ENCODE measurements at places on chromosomes 11 and 22. TPM values are rescaled to one million over a fixed set of nuclear protein-coding genes. Genes with fewer than 3 reads are reported as not detected.
A peak's percentile ranks its signal among the peaks of the same experiment; 100 is the strongest.

- H3K27me3 ChIP-seq: no peaks in the 10 kb centered on the region
- no peaks in the 10 kb centered on the region for H3K36me3 ChIP-seq
- no peaks in the 10 kb centered on the region for H3K4me1 ChIP-seq
- H3K4me3 ChIP-seq: no peak overlapping the region
- no peak for DNase-seq
Measured at GRCh38 chr11:39221550-39222138, 2237.8 kb downstream of the LRRC4C start.

DNA sequence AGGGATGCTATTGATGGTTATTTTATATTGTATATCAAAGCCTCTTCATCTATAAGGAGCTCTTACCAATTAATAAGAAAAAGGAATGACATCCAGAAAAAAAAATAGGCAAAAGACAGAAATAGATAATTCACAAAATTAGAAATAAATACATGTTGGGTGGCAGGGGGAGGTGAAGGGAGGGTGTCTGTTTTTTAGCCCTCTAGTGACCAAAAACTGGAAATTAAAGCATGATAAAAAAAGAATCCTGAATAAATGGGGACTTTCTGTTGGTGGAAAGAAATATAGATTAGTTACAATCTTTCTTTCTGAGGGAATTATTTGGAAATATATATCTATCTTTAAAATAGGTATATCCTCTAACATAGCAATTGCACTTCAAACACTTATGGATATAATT lies 42.0 kb upstream of the TTC36 start:
- H3K4me1 ChIP-seq: peaks cover 7% of the 10 kb centered on the region
- DNase-seq: no peak
- no peaks in the 10 kb centered on the region for H3K27me3 ChIP-seq
- H3K27ac ChIP-seq: peak overlapping the region; percentile 11
- no peak overlapping the region for H3K4me3 ChIP-seq

GRCh38 chr11:75925785-75926164 lies 110.8 kb downstream of the UVRAG start:
- no peaks in the 10 kb centered on the region for H3K27me3 ChIP-seq
- H3K27ac ChIP-seq: no peak overlapping the region
- no peak for DNase-seq
- H3K4me3 ChIP-seq: no peak overlapping the region
- no peaks in the 10 kb centered on the region for H3K36me3 ChIP-seq

DNA sequence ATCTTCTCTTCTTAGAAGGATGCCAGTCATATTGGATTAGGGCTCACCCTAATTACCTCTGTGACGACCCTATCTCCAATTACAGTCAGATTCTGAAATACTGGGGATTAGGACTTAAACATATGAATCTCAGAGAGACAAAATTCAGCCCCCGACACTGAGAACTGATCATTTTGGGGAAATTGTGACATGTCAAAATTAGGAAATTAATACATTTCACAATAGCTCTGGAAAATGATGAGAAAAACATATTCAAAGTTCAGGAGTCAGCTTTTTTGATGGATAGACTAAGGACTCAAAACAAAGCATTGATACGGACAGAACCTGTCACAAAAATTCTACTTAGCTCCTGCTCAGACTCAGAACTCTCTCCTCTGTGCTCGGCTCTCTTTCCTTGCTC lies 40.8 kb downstream of the COMMD9 start:
- no peak overlapping the region for H3K4me3 ChIP-seq
- no peak overlapping the region for H3K27ac ChIP-seq
- peaks cover 13% of the 10 kb centered on the region for H3K27me3 ChIP-seq
- no peaks in the 10 kb centered on the region for H3K4me1 ChIP-seq

DNA sequence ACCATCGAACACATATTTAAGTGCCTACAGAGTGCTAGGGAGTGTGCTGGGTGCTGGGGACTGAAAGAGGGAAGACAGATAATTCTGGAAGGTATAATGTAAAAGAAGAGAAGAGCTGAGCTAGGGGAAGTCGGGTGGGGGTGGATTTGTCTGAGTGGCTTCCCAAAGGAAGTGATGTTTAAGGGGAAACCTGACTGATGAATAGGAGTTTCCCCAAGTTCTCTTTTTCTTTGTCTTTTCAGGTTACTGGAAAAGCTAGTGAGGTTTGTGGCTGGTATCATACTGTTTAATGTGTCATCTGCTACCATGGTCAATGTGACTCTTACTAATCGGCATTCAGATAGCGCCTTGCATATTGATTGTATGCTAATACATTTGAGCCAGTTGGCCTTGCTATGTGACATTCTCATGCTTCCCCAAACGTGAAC lies 151.6 kb upstream of the MTMR2 start:
- no peaks in the 10 kb centered on the region for H3K27me3 ChIP-seq
- peaks cover 24% of the 10 kb centered on the region for H3K36me3 ChIP-seq
- H3K27ac ChIP-seq: peak overlapping the region; percentile 58
- DNase-seq: no peak

DNA sequence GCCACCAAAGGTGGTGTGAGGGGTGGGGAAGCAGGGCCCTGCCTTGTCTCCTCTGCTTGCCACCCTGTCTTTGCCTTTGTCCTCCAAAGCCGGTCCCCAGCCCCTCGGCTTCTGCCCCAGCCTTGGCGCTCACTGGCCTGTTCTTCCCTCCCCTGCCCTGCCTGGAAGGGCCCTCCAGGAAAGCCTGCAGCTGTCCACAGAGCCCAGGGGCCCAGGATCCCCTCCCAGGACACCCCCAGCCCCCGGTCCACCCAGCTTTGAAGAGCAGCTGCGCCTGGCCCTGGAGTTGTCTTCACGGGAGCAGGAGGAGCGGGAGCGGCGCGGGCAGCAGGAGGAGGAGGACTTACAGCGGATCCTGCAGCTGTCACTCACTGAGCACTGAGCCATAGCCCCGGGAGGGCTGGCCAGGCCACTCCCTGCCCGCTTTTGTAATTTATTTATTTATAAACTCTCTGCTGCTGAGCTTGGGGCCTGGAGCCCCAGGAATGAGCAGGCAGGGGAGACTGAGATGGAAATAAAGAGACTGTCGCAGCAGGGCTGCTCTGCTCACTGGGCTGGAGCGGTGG lies 1.3 kb upstream of the SSH3 start:
- H3K4me1 ChIP-seq: no peaks in the 10 kb centered on the region
- peaks cover 27% of the 10 kb centered on the region for H3K36me3 ChIP-seq
- no peak overlapping the region for H3K27ac ChIP-seq
- no peaks in the 10 kb centered on the region for H3K27me3 ChIP-seq
- no peak for DNase-seq

DNA sequence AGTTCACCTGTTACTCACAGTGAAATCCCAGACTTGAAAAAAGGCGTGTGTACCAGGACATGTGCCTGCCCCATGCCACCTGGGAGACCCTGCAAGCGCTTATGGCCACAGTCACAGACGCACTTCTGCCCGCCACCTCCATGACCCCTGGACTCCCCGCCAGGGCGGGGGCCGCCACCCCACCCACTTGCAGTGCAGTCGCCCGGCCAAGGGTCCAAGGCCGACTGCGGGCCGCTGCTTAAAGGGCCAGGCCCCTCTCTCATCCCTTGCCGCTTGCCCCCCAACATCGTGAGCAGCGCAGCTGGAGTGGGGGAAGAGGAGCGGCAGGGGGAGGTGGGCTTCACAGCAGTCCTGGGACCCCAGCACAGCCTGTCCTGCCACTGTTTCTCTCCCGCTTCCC lies 10.8 kb downstream of the DUSP8 start:
- no peaks in the 10 kb centered on the region for H3K4me1 ChIP-seq
- DNase-seq: no peak
- H3K4me3 ChIP-seq: no peak overlapping the region
- no peaks in the 10 kb centered on the region for H3K27me3 ChIP-seq
- H3K36me3 ChIP-seq: no peaks in the 10 kb centered on the region

- no peak for DNase-seq
- H3K27ac ChIP-seq: no peak overlapping the region
- no peaks in the 10 kb centered on the region for H3K36me3 ChIP-seq
- H3K4me1 ChIP-seq: peaks cover 8% of the 10 kb centered on the region
Measured at GRCh38 chr11:115929618-115930129, 425.5 kb upstream of the CADM1 start.

DNA sequence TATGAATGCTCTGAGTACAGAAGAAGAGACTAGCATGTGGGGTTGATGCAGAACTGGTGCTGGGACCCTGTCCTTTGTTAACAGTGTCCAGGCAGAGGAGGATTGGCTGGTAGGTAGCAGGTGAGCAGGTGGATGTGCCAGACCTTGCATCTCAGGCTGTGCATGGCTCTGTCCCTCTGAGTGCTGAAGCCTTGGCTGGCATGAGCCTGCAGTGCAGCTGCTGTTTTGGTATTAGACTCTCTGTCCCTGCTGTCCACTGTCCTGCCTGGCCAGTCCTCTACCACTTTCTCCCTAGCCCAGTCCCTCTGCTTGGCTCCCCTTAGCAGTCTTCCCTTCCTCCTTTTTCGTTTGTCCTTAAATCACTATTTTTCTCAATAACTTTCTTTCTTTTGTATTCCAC lies 213.6 kb upstream of the ZBED5 start:
- DNase-seq: no peak
- no peak overlapping the region for H3K4me3 ChIP-seq
- no peaks in the 10 kb centered on the region for H3K4me1 ChIP-seq
- H3K27me3 ChIP-seq: peaks cover 1% of the 10 kb centered on the region

- DNase-seq: no peak
- no peak overlapping the region for H3K27ac ChIP-seq
- H3K4me1 ChIP-seq: no peaks in the 10 kb centered on the region
Measured at GRCh38 chr11:132334769-132335280, 964.4 kb downstream of the NTM start.

- peak overlapping the region; percentile 97 for H3K27ac ChIP-seq
- DNase-seq: peak; percentile 87
- peaks cover 6% of the 10 kb centered on the region for H3K36me3 ChIP-seq
- H3K4me1 ChIP-seq: peaks cover 32% of the 10 kb centered on the region
Measured at GRCh38 chr11:125886997-125887372, 483 bp upstream of the HYLS1 start.

- DNase-seq: no peak
- no peaks in the 10 kb centered on the region for H3K27me3 ChIP-seq
- H3K4me1 ChIP-seq: peaks cover 9% of the 10 kb centered on the region
- no peak overlapping the region for H3K4me3 ChIP-seq
- H3K27ac ChIP-seq: no peak overlapping the region
Measured at GRCh38 chr11:68191661-68192579, 21.2 kb downstream of the KMT5B start.

DNA sequence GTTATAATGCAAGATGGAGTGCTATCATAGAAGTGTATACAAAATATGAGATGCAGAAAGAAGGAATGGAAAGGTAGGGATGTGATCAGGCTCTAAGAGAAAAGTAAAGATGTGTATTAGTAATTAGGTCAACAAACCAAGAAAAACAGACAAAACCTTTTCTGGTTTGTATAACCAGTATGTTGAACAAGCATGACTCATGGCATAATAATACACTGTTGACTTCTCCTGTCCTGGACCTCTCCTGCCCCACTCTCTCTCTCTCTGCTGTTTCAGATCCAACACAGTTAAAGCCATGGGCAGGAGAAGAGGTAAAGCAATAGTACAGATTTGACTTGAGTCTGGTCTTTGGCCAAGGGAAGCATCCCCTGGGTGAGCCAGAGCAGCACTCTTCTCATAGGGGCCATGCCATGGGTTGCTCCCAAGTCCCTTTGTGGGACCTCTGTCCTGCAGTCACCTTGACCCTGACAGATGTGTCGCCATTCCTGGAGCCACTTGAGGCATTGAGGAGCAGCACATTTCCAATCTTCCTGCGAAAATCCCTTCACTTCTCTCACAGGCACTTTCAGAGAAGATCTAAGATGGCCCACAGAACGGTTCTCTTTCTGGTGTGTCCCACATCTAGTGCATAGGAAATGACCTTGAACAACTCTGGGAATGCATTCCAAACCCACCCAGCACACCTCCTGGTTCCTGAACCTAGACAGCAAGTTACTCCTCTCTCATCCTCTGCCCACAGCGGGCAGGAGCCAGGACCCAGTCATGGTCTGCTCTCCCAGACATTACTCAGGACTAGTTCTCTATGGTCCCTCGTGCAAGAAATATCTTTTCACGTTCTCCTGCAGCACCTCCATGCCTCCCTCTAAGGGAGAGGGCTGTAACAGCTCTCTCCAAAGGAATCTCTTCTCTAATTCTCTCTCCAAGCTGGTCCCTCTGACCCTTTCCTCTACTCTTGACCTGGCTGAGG lies 58.2 kb upstream of the PRSS23 start:
- peak; percentile 50 for DNase-seq
- H3K4me1 ChIP-seq: peaks cover 27% of the 10 kb centered on the region
- H3K27me3 ChIP-seq: peaks cover 2% of the 10 kb centered on the region

DNA sequence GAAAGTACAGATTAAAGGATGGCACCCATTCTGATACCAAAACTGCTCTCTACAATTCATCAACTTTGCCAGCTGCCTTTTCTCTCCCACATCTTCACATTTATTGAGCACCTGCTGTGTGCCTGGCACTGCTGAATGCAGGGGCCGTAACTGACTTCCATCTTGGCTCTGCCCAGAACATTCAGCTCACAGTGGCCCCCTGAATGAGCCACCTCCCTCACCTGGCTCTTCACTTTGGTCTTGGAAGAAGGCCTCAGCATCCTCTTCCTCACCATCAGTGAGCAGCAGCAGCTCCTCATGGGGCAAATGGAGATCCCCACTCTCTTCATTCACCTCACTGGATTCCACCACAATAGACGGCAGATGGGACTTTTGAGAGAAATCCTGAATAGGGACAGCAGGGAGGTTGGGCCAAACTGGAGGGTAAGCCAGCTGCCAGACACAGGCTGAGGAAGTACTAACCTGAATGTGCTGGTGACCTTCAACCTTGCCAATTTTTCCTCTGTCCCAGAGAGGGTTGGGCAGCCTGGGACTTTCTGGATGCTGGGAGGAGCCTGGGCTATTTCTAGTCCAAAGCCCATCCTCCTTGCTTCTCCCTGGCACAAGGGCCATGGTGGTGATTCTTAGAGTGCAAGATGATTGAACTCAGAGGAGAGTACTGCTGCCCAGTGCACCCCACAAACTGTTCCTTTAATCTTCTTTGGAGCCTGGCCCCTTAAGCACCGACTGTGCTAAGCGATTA lies 1.9 kb upstream of the UQCC3 start:
- peak overlapping the region; percentile 88 for H3K4me3 ChIP-seq
- H3K36me3 ChIP-seq: peaks cover 60% of the 10 kb centered on the region
- peak overlapping the region; percentile 92 for H3K27ac ChIP-seq
- peaks cover 37% of the 10 kb centered on the region for H3K4me1 ChIP-seq

The BRSK2 gene
- 0.97 TPM for total RNA-seq

The NXPE4 gene
- not detected for total RNA-seq
